Panc1 (cell line): ENCODE measurements at places on chromosomes 5 and 9. TPM values are rescaled to one million over a fixed set of nuclear protein-coding genes. Genes with fewer than 3 reads are reported as not detected.

The ENTPD2 gene
- total RNA-seq: 2.8 TPM

The SLC25A2 gene
- total RNA-seq: 0.28 TPM

The CCIN gene
- 0.13 TPM for total RNA-seq

The NPR3 gene
- 0.10 TPM for total RNA-seq

The PDE6A gene
- total RNA-seq: 0.33 TPM

DNA sequence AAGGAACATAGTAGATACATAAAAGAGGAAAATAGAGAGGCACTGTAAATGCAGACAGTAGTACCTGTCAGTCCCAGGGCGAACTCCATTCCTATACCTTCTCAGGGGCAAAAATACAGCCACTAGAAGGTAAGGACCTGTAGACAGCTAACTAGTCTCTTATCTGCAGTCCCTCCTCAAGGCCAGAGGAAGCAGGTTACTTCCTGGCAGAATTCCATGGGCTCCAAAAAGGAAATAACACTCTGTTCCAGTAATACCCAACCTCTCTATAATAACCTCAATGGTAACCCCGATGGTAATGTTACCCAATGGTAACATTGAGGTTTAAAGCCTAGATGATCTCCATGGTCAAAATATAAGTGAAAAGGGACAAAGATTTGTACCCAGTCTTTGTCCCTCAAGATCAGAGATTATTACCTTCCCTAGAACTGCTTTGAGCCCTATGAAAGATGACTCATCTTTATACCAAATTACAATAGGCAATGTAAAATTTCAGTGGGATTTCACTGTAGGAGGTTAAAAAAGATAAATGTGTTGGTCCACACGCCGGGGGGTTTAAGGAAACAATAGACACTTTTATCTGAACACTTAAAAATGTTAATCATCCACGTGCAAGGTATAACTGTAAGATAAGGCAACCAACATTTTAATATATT lies 113.0 kb downstream of the DENND1A start:
- DNase-seq: no peak

DNA sequence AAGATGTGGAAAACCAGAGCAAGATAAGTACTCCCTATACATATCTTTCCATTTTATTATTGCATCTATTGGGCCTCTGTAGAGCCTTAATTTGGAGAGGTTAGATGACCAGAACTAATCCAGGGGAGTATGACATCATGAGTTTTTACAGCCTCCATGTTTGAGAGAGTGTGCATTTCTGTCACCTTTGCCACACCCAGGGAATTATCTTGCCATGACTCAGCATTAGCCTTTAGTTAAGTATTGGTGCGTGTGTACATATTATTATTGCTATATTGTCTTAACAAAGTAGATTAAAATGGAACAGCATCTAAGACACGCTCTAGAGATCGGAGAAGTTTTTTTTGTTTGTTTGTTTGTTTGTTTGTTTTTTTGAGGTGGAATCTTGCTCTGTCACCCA lies 27.6 kb downstream of the DIMT1 start:
- peak; percentile 10 for DNase-seq

- no peak for DNase-seq
Measured at GRCh38 chr9:90469435-90469834, 173.2 kb downstream of the DIRAS2 start.

DNA sequence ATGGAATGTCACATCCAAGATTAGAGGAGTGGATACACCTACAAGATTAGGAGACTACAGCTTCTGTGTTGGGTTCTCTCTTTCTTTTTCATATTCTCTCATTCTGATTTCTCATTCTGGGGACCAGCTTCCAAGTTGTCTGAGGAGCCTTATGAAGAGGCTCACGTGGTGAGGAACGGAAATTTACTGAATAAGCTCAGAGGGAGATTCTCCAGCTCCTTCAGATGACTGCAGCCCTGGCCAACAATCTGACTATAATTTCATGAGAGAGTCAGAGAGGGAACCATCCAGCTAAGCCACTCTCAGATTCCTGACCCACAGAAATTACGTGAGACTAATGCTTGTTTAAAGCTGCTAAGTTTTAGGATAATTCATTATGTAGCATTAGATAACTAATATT lies 27.1 kb upstream of the TENT2 start:
- DNase-seq: no peak

- no peak for DNase-seq
Measured at GRCh38 chr9:129289131-129289731, 111.2 kb upstream of the IER5L start.

- DNase-seq: no peak
Measured at GRCh38 chr9:113913426-113914195, 37.5 kb downstream of the ZNF618 start.

DNA sequence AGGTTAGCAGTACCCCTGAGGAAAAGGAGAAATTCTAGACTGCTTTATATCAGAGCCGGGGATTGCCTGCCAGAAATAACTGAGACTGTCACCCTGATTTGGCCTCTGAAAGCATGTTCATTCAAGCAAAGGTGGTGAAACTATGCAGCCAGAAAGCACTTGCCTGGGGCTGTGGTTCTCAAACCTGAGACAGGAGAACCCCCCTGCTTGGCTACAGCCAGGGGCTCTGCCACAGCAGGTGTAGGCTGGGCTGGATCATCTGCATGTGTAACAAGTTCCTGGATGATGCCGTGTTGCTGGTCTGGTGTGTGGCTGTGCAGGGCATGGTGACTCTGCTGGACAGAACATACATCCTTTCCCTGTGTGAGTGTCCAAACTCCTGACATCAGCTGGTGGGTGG lies 157.8 kb downstream of the NXNL2 start:
- DNase-seq: no peak

DNA sequence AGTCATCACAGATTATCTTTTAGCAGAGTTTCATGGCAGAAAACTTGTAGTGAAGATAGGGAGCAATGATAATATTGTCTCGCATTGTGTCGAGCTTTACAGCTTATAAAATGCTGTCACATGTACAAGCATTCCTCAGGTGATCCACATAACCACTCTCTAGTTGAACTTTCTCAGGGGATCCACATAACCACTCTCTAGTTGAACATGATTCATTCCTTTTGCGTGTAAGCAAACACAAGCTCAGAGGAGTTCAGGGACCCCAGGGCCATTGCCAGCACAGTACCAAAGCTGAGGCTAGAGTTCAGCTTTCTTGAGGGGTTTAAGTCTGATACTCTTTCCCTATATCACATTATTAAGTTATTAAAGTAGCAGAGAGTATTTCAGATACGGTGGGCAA lies 86.7 kb downstream of the CDH6 start:
- no peak for DNase-seq

DNA sequence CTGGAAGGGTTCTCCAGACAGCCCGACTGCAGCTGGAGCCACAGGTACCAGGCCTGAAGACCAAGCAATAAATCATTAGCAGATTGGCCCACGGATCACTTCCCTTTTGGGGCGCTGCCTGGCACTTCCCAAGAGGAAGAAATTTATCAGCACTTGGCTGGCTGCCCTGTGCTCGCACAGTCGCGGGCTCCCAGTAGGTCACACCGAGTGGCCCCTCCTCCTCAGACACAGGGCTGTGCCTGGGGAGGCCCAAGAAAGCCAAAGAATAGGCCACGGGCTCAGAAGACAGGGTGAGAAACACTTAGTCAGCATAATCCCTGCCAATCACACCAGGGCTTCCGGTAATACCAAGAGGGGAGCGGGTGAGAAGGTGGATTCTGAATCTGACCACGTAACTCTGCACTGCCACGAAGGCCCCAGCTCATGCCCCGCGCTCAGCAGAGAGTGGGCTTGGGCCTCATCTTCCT lies 115.7 kb upstream of the MSX2 start:
- DNase-seq: no peak
